ENCODE measurements at places on chromosomes 1 and 21.

- DNase-seq: no peak
Measured at GRCh38 chr1:216034506-216034905, 388.7 kb downstream of the USH2A start.

DNA sequence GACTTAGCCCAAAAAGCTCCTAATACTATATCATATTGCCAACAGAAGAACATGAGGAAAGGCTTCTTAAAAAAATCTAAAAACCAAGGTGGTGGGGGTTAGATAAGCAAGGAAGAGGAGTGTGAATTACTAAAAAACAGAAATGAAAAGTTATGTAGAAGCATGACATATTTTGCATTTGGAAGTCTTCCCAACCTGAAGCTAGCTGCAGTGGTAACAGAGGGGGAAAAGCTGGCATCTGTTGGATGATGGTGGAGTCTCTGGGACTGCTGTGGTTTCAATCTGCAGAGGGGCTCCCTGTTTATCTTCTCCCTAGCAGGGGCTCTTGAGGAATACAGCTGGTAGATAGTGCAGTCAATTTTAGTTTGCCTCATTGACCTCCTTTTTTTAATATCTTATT, 249.2 kb upstream of the KIAA0040 start:
- no peak for DNase-seq

- DNase-seq: no peak
Measured at GRCh38 chr21:23475281-23476219, 2131.7 kb downstream of the MRPL39 start.

DNA sequence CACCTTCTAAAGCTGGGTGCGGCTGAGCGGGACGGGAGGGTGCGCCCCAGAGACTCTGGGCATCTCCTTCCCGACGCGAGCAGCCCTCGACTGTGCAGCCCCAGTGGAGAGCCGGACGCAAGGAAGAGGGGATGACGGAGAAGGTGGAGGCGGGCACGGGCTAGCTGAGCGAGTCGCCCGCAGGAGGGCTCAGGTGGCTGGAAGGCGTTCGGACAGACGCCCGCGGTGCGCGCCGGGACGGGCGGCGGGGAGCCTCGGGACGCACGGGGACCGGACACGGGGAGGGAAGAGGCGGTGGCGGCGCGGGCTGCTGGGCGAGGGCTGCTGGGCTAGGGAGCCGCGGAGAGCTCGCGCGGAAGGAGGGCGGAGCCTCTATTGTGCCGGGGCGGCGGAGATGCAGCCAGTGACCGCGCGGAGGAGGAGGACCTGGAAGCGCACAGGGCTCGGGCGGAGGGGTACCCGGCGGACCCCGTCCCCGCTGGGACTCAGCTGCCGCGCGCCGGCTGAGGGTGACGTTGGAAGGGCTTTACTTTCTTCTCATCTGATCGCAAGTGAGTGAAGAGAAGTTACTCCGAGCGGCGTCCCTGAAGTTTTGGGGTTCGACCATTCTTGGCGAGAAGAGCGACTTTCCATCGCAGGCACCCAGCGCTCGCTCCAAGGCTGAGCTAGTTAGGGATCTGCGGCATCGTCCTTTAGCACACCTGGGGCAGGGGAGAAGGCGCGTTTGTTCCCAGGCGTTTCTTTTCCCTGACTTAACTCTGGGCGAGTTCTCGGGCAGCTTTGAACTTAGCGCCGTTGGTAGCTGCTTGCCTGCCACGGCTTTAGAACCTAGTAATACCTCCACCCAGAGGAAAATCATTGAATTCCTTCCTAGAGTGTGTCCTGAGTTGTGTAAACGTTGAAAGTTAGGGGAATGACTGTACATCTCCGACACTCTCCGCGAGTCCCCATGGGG, at the start of gene OLFML2B:
OLFML2B (minus strand) TSS at position 323 of the 955 bp plus-strand sequence. CDS start 439 bp downstream, outside the sequence.
- DNase-seq: peak; percentile 39

- DNase-seq: no peak
Measured at GRCh38 chr1:221187174-221187573, 307.9 kb downstream of the HLX start.

- peak; percentile 76 for DNase-seq
Measured at GRCh38 chr1:234969581-234970400, 158.8 kb downstream of the TOMM20 start.

DNA sequence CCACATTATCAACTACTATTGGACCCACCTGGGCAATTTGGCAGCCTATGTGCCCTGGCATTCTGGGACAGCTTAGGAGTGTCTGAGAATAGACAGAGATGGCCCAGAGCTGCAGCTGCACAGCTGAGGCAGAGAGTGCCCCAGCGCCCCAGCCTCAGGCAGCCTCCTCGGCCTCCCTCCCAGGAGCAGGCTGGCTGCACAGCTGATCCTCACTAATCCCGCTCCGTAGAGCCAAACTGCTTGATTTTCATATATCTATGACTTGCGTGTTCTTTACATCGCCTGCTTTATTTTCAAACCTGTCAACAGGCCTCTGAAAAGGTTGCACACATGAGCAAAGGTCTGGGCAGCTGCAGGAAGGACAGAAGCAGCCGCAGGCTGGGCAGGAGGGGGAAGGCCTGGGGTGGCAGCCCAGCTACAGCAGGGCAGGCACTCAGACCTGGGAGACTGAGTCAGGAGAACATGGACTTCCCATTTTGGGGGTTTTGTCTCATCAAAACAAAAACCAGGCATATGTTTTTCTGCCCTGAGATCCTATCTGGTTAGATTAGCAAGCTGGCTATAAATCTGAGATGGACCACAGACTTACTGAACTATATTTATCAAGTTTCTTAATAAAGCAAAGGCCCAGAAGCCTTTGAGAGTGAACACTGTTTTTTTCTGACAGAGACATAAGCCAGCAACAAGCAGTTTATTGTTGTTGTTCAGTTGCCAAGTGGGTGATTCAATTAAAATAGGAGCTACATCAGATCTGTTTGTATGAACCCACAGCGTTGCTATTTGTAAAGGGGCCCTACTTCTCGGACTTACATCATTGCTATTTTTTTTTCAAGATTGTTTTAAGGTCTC, 301.8 kb upstream of the DUSP10 start:
- DNase-seq: no peak

DNA sequence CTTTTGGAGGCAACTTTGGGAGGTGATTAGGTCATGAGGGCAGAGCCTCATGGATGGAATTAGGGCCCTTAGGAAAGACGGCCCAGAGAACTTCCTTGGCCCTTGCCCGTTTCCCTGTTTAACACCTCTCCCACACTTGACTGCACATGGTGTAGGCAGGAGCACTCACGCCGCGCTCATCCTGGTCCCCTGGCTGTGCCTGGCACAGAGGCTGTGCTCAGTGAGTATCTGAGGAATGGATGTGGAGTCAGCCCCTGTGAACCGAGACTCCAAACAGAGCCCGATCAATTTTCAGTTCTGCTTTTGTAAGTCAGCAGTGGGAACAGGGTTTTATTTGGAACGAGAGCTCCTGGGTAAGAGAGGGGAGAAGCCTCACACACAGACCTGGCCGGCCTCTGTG, 29.8 kb upstream of the ETV3 start:
- no peak for DNase-seq

GRCh38 chr1:48246727-48247126, 24.2 kb downstream of the SLC5A9 start:
- DNase-seq: peak; percentile 75

GRCh38 chr1:67803380-67804279, 29.6 kb downstream of the GNG12 start:
- DNase-seq: no peak

GRCh38 chr1:212450331-212450881, 17.7 kb downstream of the NENF start:
- DNase-seq: no peak

- DNase-seq: no peak
Measured at GRCh38 chr21:9008636-9009035, 1512.7 kb upstream of the TPTE start.

DNA sequence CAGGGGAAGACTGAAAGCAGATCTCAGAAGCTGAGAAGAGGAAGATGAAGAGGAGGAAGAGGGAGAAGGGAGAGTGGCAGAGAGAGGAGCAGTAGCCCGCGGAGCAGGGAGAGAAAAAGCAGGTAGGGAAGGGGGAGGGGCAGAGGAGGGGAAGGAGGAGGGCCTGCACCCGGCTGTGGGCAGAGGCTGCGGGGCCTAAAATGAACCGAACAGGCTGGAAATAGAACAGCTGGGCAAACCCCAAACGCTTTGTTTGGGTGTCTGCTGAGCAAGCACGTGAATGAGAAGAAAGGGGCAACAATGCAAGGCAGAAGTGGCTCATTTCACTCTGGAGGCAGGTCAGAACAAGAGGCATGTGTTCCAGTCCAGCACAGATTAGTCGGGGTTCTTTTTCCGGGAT, 33.5 kb downstream of the KCNC4 start:
- DNase-seq: peak; percentile 75

DNA sequence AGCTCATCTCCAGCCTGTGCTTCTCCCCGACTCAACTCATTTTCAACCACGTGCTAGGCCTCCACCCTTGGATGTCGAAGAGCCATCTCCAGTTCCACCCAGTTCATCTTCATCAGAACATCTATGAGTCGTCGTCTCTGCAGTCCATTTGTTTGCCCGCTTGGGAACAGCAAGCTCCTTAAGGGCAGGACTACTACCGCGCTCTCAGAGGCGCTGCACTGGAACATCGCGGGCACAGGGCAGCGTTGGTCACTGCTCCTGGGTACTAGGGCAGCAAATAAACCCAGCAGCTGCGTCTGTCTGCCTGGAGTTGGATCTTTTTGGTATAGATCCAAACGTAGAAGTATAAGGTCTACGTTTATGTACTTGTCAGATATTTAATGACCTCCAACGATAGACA, 478 bp upstream of the PRDM2 start:
- DNase-seq: no peak

GRCh38 chr1:117017648-117018047, 16.1 kb downstream of the CD101 start:
- no peak for DNase-seq

GRCh38 chr21:44513389-44514217, 26.4 kb downstream of the KRTAP10-1 start:
- DNase-seq: no peak

All from NCI-H774 (cell line).